MV-4-11 (cell line): ENCODE measurements at places on chromosomes 7 and 10.
A peak's percentile ranks its signal among the peaks of the same experiment; 100 is the strongest.

GRCh38 chr10:30782537-30783461, 153.2 kb upstream of the LYZL2 start:
- DNase-seq: peak; percentile 53

DNA sequence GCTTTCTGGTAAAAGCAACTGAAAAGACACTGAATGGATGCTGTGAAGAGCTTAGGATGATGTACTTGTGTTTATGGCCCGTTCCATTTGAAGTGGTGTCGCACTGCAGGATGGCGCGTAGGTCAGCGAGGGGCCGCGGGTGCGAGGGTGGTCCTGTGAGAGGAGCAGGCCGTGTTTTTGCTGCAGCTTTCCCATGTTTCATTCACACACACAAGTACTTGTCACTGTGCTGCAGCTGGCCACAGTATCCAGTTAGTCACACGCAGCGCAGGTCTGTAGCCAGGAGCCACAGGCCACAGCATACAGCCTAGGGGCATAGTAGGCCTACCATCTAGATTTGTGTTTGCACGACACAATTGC, 23.2 kb downstream of the WIPI2 start:
- DNase-seq: no peak

DNA sequence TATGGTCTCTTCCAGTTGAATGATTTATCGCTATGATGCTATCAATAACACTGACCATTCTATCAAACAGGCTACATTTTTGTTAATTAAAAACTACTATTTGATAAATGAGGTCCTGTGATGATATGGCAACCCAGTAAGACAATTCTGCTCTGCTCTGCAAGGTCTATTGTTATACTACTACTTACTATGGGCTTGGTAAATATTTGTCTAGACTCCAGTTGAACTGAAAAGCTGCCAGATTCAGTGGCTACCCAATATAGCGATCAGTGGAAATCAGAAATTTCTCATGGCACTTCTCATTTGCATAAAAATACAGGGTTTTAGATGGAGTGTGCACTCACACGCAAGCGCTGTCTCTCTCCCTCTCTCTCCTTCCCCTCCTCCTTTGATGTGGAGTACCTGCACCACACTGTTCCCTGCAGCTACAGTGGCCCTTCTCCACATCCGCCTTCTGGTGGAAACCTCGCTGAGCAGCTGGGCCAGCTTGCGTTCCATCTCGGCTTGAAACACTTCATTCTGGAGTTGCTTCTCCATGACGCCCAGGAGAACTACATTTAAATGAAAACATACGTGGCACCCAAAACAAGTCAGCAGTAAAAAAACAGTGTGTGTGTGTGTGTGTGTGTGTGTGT, 77.9 kb downstream of the KIAA1549 start:
- DNase-seq: no peak

DNA sequence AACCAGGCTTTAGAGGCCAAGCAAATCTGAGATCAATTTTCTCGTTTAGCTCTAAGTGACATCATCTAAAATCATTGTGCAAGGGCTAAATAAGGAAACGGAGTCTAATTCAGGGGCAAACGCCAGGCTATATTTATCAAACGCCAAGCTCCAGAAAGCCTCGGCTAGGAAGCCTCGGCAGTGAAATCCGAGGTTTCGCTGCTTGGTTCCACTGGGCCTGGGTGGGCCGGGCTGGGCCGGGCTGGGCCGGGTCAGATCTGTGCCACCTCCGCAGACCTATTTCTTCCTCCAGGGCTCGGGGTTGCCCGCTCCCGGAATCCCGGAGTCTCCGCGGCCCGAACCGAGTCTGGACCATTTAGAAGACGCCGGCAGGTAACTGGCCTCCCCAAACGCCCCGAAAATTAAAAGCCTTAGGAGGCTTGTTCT, 459 bp upstream of the FEZF1 start:
- DNase-seq: no peak

DNA sequence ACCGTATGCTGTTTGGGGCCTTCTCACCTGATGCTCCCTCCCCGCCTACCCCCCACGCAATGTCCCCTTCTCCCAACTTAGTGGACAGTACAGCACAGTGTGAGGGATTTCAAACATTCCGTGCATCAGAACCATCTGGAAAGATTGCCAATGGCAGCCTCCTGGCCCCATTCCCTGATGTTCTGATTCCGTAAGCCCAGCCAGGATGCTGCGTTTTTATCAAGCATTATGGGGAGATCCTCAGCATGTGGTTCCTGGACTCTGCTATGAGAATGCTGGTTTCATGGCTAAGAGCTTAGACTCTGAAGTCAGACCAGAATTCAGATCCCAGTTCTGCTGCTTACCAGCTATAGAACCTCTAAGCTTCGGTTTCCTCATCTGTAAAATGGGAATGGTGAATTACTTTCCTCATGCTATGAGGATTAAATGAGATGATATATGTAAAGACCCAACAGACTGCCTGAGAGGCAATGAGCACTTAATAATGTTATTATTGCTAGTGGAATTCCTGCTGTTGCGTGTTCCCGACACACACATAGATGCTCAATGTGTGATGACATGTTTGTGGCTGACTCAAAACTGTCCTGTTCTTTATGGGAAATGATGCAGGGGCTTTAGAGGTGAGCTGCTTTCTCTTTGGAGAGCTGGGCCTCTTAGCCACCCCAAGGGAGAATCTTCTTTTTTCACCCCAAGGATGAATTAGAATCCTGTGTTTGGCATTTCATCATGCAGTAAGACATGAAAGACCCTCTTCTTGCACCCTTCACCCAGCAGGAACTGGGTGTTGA, 60.8 kb upstream of the SMNDC1 start:
- DNase-seq: no peak

DNA sequence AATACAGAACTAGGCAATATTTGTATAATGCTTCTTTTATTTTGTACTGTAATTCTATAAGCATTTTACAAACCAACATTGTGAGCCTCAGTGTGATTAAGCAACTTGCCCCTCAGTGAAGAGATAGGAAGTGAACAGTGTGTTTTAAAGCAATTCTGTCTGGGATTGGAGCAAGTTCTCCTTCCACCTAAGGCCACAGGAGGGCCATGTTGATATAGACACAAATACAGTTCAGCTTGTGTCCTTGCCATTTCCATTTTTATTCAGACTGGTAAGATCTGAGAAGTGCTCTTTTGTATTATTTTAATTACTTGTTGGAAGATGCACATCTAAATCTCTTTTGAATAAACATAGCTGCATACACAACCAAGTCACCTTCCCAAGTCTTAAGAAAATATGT, 416.3 kb upstream of the COBL start:
- DNase-seq: no peak

DNA sequence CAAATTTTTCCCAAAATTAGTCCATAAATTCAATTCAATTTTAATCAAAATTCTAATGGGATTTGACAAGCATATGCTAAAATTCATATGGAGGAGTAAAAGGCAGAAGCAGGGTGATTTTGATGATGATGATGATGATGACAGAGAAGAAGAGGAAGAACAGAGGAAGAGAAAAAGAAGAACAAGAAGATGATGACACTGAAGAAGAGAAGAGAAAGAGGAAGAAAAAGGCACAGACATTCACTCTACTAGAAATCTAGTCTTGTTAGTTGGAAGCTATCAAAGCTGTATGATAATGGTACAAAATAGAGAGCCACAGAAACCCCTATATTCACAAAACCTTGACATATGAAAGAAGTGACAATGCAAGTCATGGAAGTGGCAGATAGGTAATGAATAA, 157.9 kb downstream of the ELMO1 start:
- peak; percentile 54 for DNase-seq

DNA sequence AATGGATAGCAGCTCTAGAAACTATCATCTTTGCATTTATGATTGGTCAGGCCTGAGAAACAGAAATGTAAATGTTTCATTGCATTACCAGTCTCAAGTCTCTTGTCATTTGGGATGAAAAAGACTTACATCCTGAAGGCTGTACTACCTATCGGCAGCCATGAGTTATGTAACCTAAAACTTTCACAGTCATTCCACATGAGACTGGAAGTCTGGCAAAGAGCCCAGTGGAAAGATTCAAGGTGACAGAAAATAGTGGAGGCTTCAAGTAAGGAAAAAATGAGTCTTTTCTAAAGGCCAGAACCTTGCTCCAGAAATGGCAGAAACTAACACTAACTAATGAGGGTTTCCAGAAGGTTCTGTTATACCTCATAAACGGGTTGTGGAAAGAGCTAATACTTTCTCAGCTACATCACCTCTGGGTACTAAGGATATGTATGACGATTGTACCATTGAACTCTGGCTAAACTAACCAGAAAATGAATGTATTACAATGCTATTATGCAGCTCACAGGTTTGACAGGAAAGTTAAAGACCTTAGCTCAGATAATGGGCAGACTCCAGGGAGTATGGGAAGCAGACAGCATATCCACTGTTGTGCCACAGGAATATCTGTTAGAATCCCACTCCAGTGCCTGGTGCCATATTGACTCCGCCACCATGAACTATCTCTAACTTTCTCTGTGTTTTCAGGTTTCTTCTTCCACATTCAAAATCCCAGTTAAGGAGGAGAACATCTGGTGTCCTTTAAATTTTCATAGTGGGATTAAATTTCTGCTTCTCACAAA, 41.7 kb upstream of the DYNC1I1 start:
- no peak for DNase-seq

DNA sequence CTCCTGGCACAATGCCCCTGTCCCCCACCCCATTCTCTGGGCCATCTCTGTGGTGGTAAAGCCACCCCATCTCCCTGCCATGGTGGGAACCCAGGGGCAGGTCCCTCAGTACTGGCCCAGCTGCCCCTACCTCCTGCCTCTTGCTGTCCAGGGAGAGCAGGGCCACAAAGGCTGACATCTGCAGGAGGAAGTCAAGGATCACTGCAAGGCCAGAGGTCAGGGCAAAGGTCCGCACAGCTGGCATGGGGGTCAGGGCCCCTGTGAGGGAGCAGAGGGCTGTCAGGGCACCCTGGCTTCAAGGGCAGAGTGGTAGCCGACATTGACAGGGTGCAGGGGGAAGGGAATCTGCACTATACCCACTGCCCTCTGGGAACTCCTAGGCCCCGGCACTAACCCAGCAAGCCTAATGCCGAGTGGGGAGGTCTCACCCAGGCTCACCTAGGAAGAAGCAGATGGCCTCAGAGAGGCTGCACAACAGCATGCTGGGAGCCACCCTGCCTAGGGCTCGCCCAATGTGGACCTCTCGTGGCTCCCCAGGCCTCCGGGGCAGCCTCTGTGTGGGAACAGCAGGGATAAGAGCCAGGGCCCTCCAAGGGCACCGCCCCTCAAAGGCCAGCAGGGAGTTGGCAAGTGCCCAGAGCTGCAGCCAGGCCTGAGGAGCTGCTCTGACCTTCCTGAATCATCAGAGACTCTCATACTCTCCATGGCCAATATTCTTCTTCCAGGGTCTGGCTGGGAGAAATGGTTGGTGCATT, 7.7 kb downstream of the NPC1L1 start:
- no peak for DNase-seq

GRCh38 chr10:5737352-5737751, 52.7 kb downstream of the TASOR2 start:
- DNase-seq: no peak

GRCh38 chr7:82578430-82578829, 134.9 kb upstream of the CACNA2D1 start:
- DNase-seq: no peak

GRCh38 chr10:92413519-92413918, 122.6 kb downstream of the MARCHF5 start:
- no peak for DNase-seq
